ENCODE measurements at places on chromosomes 16 and 17.

DNA sequence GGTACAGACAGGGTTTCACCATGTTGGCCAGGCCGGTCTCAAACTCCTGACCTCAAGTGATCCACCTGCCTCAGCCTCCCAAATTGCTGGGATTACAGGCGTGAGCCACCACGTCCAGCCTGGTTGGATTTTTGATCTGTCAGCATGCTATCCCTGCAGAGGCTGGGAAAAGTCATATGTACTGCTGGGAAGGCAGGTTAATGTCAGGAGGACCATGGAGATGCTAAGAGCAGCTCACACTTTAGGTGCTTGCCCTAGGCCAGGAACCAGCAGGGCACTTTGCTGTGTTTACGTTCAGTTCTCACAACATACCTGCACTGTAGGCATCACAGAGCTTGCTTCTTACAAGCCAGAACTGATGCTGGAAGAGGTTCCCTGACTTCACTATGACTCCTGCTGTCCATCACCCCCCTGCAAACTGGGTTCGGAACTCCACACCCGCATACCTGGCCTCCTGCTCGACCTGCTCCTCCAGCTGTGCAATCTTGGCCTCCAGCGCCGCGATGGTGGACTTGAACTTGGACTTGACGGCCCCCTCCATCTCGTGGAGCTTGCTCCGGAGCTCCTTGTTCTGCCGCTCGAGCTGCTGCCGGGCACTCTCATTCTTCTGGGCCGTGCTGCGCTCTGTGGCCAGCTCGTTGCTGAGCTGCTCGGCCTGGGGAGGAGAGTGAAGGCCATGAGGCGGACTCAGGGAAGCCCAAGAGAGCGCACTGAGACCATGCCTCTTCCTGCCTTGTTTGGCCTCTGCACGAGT, 66.8 kb downstream of the NDE1 start:
- DNase-seq = no peak

DNA sequence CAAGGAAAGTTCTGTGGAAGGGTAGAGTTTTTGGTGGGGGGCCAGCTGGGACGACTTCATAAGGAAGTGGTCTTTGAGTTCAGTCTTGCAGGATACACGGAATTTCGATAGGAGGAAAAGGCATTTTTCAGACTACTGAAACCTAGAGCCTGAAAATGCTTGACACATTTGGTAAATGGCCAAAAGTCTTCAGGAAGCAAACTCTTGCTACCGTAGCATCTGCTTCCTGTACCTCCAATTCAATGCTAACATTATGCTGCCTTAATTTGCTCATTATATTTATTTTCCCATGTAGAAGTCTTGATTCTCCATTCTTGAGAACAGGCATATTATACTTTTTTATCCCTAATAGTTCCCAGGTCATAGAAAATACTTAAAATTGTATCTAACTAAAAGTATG, 129.3 kb upstream of the MED13 start:
- no peak for DNase-seq

- no peak for DNase-seq
Observed at GRCh38 chr17:72662827-72663190, 429.7 kb downstream of the SLC39A11 start.

DNA sequence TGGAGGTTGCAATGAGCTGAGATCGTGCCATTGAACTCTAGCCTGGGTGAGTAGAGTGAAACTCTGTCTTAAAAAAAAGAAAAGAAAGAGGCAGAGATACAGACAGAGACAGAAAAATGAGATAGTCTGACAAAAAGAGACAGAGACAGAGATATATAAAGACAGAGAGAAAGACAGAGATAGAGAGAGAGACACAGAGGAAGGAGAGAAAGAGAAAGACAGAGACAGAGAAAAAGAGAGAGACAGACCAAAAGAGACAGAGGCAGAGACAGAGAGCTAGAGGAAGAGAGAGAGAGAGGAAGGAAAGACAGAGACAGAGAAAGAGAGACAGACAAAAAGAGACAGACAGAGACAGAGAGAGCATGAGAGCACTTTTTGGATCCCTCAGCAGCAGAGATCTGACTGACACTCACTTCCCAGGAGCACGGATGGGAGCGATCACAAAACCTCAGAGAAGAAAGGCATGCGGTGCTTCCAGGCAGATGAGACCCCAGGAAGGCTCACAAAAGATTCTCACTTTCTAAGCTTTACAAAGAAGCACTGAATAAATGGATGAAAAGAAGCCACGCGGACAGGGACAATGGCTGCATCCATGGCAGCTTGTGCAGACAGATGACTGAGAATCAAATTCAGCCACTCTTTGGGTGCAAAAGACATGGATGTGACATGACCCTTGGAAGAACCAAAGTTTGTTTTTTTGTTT, 38.6 kb upstream of the HS3ST2 start:
- no peak for DNase-seq

DNA sequence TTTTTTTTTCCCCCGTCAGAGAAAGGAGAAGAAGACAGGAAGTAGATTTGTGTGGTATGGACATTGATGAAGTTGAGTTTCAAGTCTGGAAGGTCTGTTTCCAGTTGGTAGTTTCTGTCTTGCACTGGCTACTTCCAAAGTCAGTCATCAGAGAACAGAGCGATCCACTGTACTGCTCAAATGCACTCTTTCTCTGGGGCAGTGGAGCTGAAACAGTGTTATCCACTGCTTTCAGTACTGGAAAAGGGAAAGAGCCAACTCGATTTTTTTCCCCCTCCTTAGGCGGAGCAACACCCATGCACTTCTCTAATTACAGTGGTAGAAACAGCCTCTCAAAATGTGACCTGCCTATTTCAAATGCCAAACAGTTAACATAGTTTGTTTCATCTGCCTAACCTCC, 7.4 kb downstream of the PRKCA start:
- DNase-seq = no peak

GRCh38 chr16:54356391-54356790, 69.8 kb upstream of the IRX3 start:
- no peak for DNase-seq

DNA sequence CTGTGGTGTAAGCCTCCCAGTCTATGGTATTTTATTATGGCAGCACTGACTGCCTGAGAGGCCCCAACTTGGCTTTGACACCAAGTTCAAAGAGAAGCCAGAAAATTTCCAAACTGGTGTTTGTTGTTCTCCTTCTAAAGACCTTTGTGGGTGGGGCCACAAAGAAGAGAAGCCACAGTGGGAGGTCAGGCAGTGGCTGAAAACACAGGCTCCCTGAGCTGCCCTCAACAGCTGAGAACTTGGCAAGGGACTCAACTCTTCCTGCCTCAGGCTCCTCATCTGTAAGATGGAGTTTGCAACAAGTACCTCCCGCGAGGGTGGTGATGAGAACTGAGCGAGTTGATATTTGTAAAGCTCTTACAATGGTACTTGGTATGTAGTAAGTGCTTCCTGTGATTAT, 18.2 kb downstream of the CES5A start:
- no peak for DNase-seq

Data from activated CD8-positive, alpha-beta memory T cell treated with anti-CD3 and anti-CD28 coated beads for 1 hour (primary cell).